Stimulated activated CD4-positive, alpha-beta T cell treated with anti-CD3 and anti-CD28 coated beads, Interleukin-1b, Interleukin-23, amount 100 ng/mL, for 48 hours (primary cell): ENCODE measurements at places on chromosomes 2 and 18.

DNA sequence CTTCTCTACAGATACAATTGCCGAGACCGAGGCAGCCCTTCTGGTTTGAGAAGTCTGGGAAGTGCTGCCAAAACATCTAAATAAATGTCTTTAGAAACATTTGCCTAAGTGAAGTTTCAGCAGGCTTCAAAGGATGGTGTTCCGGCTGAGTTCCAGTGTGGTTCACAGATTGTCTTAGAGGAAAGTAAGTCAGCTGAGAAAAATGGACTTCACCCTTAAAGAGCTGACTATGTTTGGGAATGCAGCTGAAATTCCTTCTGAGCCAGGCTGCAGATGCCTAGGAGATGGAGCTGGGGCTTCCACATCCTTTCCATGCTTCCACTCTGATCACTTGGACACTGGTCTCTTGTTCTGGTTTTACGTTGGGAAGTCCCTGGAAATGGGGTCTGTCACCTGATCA, 83.6 kb downstream of the FHOD3 start:
- DNase-seq = no peak

DNA sequence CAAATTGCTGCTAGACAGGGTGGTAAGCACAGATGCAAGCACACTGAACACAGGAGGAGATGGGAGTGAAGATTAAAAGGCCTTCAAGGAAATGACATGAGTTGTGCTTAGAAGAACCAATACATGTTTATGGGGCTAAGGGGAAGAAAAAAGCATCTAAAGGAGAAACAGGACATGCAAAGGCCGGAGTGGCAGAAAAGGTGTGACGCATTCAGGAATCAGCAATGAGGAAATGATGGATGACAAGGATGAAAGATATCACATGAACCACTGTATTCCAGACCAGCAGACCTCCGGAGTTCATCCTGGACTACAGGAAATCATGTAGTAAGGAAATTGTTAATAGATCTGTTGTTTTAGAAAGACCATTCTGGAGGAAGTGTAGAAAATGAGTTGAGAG, 42.8 kb downstream of the PPP4R1 start:
- DNase-seq = no peak

DNA sequence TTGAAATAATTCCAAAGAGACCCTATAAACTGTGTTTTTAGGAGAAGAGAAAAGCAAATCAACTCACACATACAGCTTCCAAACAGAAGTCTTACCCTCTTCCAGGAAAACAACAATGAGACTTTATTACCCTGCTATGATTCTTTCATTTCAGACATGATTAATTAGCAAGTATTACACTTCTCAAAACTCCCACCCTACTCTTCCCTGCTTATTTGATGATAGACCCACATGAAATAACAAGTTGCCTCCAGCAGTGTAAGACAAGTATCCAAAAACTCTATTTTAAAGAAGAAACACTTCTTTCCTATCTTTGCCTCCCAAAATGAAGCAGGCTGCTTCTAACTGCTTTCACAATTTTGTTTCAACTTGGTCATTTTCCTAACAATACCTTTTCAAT, 4.1 kb downstream of the FIGN start:
- DNase-seq = no peak

DNA sequence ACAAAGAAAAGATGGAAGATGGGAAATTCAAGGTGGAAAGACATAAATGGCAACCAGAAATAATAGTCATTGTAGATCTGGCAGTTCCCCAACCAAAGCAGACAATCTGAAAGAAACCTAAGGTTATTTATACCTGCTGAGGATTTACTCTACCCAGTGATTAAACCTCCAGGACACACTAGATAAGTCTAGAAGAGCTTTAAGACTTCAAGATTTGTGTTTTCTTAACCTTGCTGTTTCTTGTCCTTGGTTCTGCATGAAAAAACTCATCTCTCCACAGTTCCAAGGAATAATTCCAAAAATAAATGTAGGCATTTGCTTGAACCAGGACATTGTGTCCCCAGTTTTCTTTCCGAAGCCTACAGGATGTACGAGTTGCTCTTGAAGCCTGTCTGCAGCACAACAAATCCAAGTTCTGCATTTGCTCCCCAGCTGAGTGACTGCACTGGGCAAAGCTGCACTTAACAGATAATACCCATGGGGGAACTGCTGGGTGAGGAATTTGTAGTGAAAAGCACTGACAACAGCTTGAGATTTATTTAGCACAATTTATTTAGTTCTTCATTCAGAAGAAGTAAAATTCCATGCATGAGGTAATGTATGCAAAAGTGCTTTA, 19.8 kb downstream of the DTNA start:
- DNase-seq = no peak

- DNase-seq = no peak
These were observed 467.7 kb downstream of the EPHA4 start for GRCh38 chr2:221104361-221104811.

DNA sequence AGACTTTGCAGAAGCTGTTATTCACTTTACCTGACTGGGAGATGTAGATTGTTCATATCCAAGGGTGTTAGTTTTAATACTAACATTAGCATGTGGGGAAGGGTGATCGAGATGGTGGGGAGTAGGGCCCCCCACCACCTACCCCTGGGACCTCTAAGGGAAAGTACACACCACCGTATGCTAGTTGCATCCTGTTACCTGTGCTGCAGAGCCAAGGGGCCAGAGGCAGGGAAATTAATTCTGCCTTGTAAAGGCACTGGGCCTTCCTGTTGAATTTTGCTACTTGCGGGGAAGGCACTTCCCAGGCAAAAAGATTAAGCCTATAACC, 9.0 kb downstream of the STEAP3 start:
- no peak for DNase-seq

DNA sequence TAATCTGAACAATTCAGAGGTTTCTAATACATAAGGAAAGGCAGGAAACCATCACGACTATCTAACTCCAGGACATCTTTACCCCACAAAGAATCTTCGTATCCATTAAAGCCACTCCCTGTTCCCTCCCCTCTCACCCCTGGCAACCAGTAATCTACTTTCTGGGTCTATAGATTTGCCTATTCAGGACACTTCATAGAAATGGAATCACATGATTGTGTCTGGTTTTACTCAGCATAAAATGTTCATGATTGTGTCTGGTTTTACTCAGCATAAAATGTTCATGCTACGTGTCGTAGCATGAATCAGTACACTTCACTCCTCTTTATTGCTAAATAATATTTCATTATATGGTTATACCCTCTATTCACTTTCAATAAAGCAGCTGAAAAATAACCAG, 11.6 kb downstream of the FECH start:
- DNase-seq = no peak

DNA sequence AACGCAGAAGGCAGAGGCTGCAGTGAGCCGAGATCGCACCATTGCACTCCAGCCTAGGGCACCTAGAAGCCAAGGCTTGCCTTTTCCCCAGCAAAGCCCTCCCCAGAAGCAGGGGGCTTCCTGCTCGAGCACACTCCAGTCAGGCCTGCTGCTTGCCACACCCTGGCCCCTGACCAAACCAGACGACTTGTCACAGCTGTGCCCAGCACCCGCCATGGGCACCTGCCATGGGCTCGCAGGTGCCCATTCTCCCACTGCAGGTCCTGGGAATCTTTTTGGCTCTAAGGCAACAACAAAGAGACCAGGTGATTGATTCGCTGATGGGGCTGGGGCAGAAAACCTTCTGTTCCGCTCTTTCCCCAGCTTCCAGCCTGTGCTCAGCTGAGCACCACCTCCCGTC, 4.9 kb downstream of the KCNK3 start:
- DNase-seq = no peak

DNA sequence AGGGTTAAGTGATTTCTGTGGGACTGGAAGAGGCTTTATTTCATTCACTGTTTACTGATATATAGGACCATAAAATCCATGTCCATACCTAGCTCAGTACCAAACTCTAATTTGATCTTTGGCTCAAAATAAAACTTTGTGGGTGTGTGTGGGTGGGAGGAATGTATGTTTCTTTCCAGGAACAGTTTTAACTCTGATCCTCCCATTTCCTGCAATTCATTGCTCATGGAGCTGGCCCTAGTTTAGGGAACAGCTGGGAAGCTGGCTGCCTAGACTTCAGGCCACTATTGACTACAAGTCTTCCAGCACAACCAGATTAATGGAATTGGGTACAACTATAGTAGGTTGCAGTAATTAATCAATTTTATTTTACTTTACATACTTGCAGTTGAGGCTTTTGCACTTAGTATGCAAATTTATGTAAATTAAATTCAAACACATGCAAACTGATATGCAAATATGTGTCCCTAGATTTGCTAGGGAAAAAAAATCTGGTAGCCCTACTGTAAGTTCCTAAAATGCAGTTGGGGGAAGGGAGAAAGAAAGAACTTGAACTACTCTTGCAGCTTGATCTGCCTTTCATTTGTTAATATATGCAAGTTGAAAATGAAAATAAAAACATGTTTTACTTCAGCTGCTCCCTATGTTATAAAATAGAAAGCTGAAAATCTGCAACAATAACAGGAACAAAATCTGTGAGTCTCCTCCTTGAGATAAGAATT, 1070.3 kb upstream of the CELF4 start:
- DNase-seq = no peak

DNA sequence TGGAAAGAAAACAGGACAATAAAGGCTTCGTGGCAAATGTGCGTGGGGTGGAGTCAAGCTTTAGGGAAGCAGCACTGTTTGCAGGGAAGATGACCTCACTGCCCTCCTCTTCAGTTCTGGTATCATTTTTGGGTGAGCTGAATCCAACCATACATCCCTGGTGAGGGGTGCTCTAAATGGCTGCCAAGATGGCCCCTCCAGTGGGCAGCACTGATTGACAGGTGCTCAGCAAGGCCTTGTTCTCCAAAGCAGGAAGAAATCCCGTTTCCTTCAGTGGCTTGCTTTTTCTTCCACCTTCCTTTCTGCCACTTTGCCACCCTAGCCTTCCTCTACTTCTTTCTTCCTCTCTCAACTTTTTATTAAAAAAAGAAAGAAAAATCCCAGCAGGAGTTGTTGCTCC, 132.8 kb upstream of the SP5 start:
- no peak for DNase-seq

GRCh38 chr2:109193807-109194619, 65.0 kb downstream of the SH3RF3 start:
- no peak for DNase-seq

- DNase-seq = no peak
These were observed 175.6 kb upstream of the HS6ST1 start for GRCh38 chr2:128494307-128494639.

DNA sequence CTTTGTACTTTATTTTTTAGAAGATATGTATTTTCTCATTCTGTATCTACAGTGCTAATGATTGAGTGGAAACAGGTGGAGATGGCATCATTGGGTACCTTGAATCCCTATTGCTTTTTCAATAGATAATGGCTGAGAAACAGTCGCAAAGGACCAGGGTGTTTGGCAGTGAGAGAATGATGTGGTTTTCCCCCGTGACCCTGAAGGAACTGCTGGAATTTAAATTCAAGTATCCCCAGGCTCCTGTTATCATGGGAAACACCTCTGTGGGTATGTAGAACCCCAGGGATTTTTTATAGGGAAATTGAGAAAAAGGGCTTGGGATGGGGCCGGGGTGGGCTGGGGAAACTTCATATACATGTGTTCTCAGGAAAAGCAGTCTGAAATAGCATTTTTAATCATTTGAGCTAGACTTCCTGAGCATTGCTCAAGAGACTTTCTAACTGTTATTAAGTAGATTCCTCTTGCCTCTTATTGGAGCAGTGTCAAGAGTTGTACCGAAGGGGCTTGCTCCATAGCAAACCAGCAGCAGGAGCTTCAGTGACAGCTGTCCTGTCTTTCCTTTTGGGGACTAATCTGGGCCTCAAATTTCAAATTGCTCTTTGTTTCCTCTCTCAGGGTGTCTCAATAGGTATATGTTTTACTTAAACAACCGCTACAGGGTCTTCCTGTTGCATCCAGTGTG, 18.9 kb downstream of the AOX1 start:
- DNase-seq = no peak

GRCh38 chr2:105736145-105736544, 8.6 kb upstream of the NCK2 start:
- peak; percentile 11 for DNase-seq

DNA sequence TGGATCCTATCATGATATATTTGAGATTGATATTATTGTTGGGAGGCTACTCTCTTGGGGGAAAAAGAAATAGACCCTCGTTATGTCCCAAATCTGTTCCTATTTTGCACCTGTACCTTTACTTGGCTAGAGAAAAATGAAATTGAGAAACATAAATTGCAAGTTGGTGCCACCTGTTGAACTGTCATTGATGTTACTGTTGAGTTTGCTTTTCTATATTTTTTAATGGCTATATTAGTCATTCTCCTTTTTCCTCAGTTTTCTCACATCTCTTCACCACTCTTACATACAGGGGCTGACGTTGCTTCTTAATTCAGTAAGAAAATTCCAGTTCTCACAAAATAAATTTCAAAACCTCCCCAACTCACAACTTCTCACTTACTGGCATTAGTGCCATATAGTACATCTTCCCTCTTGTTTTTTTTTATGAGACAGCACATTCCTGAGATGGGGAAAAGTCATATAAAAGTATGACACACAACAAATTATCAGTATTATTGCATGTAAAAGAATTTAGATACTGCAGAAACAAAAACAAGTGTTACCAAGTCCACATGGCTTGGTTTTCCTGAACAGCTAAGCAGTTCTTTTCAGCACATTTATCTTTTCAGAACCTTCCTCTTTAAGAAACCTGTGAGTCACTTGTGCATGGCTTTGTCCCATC, 348.3 kb upstream of the DSEL start:
- DNase-seq = no peak

- no peak for DNase-seq
These were observed 3.2 kb downstream of the CRACDL start for GRCh38 chr2:98932778-98933343.

DNA sequence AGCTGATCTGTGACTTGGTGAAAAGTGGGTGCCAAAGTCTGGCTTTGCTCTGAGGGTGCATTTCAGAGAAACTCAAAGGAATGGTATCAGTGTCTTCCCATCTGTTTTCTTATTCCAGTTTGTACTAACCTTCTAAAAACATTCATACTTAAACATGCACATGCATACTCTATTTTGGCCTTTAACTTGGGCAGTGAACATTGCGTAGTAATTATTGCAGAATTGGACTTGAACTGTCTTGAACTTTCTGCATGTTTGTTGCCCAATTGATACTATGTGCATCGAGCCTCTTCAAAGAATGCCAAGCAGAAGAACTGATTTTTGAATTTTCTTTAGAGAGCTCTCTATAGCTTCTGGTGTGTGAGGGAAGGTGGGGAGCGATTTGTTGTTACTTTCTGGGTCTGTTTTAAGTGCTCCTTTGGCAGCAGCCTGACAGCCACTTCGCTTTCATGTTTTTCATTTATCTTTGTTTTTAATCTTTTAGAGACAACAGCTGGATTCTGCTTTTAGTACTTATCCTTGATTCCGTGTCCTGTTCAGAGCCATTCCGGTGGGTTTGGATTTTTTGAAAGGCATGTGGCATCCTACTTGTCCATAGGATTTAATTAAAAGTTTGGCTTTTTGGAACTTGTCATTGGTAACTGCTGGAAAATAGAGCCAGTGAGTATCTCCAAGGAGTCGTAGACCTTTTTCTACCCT, 159.2 kb downstream of the RAPGEF4 start:
- no peak for DNase-seq

GRCh38 chr2:149167001-149167780, 128.7 kb downstream of the LYPD6B start:
- DNase-seq = peak; percentile 50

- peak; percentile 22 for DNase-seq
These were observed 25.0 kb downstream of the SERPINB8 start for GRCh38 chr18:63994783-63995399.

- DNase-seq = peak; percentile 53
These were observed 652 bp downstream of the PPM1B start for GRCh38 chr2:44169155-44169898.

- no peak for DNase-seq
These were observed 47.5 kb downstream of the FRZB start for GRCh38 chr2:182818925-182819324.

- no peak for DNase-seq
These were observed 618.3 kb upstream of the SETBP1 start for GRCh38 chr18:44062345-44062744.

GRCh38 chr2:107325981-107326786, 440.2 kb upstream of the ST6GAL2 start:
- DNase-seq = no peak
